GM23338 (cell line): ENCODE measurements at places on chromosomes 5 and 9.

GRCh38 chr9:135790850-135791249 is 88.9 kb downstream of the KCNT1 start:
- no peak overlapping the region for H3K27ac ChIP-seq
- no peaks in the 10 kb centered on the region for H3K4me1 ChIP-seq
- DNase-seq, result no peak
- H3K4me3 ChIP-seq, result no peak overlapping the region

DNA sequence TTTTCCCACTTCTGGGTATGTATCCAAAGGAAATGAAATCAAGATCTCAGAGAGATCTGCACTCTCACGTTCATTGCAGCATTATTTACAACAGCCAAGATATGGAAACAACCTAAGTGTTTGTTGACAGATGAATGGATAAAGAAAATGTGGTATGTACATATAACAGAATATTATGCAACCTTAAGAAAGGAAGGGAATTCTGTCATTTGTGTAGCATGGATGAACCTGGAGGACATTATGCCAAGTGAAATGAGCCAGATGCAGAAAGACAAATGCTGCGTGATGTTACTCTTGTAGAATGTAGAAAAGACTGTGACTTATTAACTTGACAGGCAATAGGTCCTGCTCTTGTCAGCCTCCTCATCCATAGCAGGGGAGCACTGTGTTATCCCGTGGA is 31.4 kb downstream of the PPARGC1B start:
- H3K4me3 ChIP-seq, result no peak overlapping the region
- DNase-seq, result no peak
- no peaks in the 10 kb centered on the region for H3K4me1 ChIP-seq
- H3K36me3 ChIP-seq, result 0 out of 2 replicates have a peak, but pooled peaks cover 3% of the 10 kb centered on the region
- H3K27me3 ChIP-seq, result no peaks in the 10 kb centered on the region

- H3K4me1 ChIP-seq, result 0 out of 2 replicates have a peak, but pooled peaks cover 5% of the 10 kb centered on the region
- no peak overlapping the region for H3K27ac ChIP-seq
- H3K4me3 ChIP-seq, result no peak overlapping the region
- DNase-seq, result no peak
- H3K27me3 ChIP-seq, result no peaks in the 10 kb centered on the region
- H3K36me3 ChIP-seq, result no peaks in the 10 kb centered on the region
Measured at GRCh38 chr5:135881819-135882218, 13.8 kb downstream of the IL9 start.

- H3K4me1 ChIP-seq, result peaks cover 32% of the 10 kb centered on the region
- H3K4me3 ChIP-seq, result peak overlapping the region; percentile 77
- peak; percentile 79 for DNase-seq
Measured at GRCh38 chr5:111511831-111512374, 432 bp downstream of the STARD4 start.

GRCh38 chr5:89120719-89121118 is 237.7 kb upstream of the MEF2C start:
- H3K27me3 ChIP-seq, result no peaks in the 10 kb centered on the region
- no peak overlapping the region for H3K27ac ChIP-seq
- no peaks in the 10 kb centered on the region for H3K4me1 ChIP-seq
- DNase-seq, result no peak
- H3K4me3 ChIP-seq, result no peak overlapping the region

- DNase-seq, result peak; percentile 73
- H3K27ac ChIP-seq, result no peak overlapping the region
- H3K4me3 ChIP-seq, result peak overlapping the region; percentile 87
- H3K4me1 ChIP-seq, result peaks cover 37% of the 10 kb centered on the region
- H3K36me3 ChIP-seq, result no peaks in the 10 kb centered on the region; the same call in 1 of the 2 replicates
Measured at GRCh38 chr9:95515272-95516113, 1.3 kb downstream of the PTCH1 start.

- no peaks in the 10 kb centered on the region for H3K36me3 ChIP-seq
- peaks cover 24% of the 10 kb centered on the region for H3K4me1 ChIP-seq
- DNase-seq, result no peak
- no peaks in the 10 kb centered on the region for H3K27me3 ChIP-seq
Measured at GRCh38 chr5:64831996-64832395, 63.3 kb downstream of the CWC27 start.

DNA sequence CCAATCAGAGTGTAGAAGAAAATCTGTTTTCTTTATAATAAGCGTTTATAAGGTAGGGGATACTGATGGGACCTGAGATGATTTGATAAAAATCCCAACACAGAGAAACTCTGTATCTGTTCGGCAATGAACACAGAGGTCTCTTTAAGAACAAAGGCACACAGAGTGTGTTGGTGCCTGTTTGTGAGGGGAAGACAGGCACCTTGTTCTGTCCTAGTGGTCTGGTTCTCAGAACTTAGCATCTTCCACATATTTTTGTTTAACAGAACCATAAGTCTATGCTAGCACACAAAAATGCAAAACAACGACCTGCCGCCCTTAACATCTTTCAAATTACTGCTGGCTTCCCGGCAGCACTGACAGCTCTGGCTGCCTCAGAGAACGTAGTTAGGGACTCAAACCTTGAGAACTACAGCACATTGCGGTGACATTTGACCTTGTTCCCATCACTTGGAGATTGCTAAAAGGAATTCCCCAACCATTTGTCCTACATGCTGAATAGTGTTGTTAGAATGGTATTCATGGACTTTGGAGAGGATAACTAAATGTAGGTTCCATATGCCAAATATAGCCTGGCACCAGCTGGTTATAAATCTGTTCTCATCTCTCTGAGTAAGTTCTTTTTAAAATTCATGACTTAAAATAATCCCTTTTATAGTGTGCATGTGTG is 871.7 kb upstream of the TYRP1 start:
- no peaks in the 10 kb centered on the region for H3K4me1 ChIP-seq
- H3K4me3 ChIP-seq, result no peak overlapping the region
- no peaks in the 10 kb centered on the region for H3K27me3 ChIP-seq
- H3K36me3 ChIP-seq, result no peaks in the 10 kb centered on the region
- no peak overlapping the region for H3K27ac ChIP-seq

DNA sequence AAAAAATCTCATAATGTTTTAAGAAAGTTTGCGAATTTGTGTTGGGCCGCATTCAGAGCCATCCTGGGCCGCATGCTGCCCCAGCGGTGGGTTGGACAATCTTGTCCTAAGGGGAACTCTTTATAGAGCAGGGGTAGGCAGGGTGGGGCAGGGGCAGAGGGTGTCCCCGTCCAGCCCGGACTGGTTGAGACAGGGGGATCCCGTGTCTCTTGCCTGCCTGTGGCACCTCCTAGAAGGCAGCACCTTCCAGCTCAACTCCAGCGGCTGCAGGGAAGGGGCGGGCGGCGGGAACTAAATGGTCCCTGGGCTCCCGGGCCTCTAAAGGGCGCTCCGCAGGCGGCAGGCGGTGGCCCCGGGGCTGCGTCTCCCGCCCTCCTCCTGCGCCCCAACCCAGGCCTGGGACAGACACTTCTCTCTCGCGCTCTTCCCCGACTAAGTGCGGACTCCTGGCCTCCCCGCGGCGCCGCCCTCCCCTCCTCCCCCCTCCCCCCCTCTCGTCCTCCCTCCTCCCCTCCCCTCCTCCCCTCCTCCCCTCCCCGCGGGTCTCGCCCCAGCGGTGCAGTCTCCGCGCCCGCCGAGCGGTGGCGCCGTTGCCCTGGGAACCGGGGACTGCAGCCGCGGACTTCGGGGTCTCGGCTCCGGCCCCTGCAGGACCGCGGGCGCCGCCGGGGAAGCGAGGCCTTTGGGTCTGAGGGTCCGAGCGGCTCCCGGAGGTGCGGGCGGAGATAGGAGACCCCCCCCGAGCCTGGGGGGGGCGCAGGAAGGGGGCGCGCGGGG is 132.6 kb downstream of the MRPL36 start:
- peaks cover 6% of the 10 kb centered on the region; the same call in 1 of the 2 replicates for H3K4me1 ChIP-seq
- DNase-seq, result peak; percentile 73
- H3K4me3 ChIP-seq, result peak overlapping the region; percentile 61
- peaks cover 26% of the 10 kb centered on the region for H3K27me3 ChIP-seq

DNA sequence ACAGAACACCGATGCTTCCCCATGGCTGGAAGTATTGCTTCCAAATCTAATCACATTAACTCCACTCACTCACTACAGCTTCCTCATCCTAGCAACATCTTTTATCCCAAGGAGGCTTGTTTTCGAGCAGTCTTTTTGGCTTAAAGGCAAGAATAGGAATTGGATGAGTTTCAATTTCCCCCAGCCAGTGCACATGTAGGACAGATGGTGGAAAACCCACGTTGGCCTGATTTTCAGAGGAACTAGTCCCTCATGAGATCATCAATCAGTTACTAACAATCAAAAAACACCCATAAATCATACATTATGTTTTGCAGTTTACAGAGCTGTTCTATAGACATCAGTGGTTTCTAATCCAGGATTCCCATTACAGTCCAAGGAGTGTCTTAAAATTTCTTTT is 48.5 kb upstream of the AGXT2 start:
- H3K27ac ChIP-seq, result no peak overlapping the region
- no peak for DNase-seq
- H3K27me3 ChIP-seq, result no peaks in the 10 kb centered on the region
- peaks cover 6% of the 10 kb centered on the region; the same call in 1 of the 2 replicates for H3K4me1 ChIP-seq
- H3K4me3 ChIP-seq, result no peak overlapping the region

GRCh38 chr9:91102269-91102668 is 259.4 kb downstream of the AUH start:
- no peaks in the 10 kb centered on the region for H3K36me3 ChIP-seq
- no peak overlapping the region for H3K27ac ChIP-seq
- no peaks in the 10 kb centered on the region for H3K27me3 ChIP-seq
- no peaks in the 10 kb centered on the region for H3K4me1 ChIP-seq
- no peak for DNase-seq

- peaks cover 20% of the 10 kb centered on the region for H3K4me1 ChIP-seq
- no peak overlapping the region for H3K27ac ChIP-seq
- peak; percentile 40 for DNase-seq
- H3K36me3 ChIP-seq, result no peaks in the 10 kb centered on the region
Measured at GRCh38 chr9:124478354-124478753, 28.1 kb downstream of the ADGRD2 start.

GRCh38 chr5:90166816-90167215 is 242.7 kb downstream of the CETN3 start:
- H3K27me3 ChIP-seq, result no peaks in the 10 kb centered on the region
- no peak overlapping the region for H3K27ac ChIP-seq
- peaks cover 13% of the 10 kb centered on the region for H3K4me1 ChIP-seq
- no peak for DNase-seq
- H3K4me3 ChIP-seq, result no peak overlapping the region
- H3K36me3 ChIP-seq, result no peaks in the 10 kb centered on the region

DNA sequence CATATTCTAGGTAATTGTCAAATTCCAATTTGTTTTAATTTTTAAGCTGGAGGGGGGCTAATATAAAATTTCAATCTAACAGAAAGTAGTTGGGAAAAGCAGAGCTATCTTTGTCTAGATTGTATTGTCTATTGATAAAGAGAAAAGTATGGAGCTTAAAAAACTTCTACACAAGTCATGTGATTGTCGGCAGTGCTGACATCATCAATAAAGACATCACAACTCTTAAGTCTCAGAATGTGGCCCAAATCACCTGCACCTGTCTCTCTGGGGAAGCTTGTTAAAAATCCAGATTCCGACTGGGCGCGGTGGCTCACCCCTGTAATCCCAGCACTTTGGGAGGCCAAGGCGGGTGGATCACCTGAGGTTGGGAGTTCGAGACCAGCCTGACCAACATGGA is 333.8 kb downstream of the RASEF start:
- H3K4me1 ChIP-seq, result peaks cover 40% of the 10 kb centered on the region
- H3K27me3 ChIP-seq, result no peaks in the 10 kb centered on the region
- no peak overlapping the region for H3K27ac ChIP-seq
- DNase-seq, result no peak
- no peak overlapping the region for H3K4me3 ChIP-seq
- no peaks in the 10 kb centered on the region for H3K36me3 ChIP-seq

GRCh38 chr5:1523480-1523792 is 324 bp downstream of the LPCAT1 start:
- H3K4me1 ChIP-seq, result peaks cover 26% of the 10 kb centered on the region
- no peak for DNase-seq
- peak overlapping the region; percentile 88 for H3K4me3 ChIP-seq
- H3K27ac ChIP-seq, result no peak overlapping the region
- H3K27me3 ChIP-seq, result no peaks in the 10 kb centered on the region
- H3K36me3 ChIP-seq, result peaks cover 19% of the 10 kb centered on the region

GRCh38 chr9:37935096-37935495 is 31.2 kb upstream of the SLC25A51 start:
- H3K36me3 ChIP-seq, result no peaks in the 10 kb centered on the region
- no peak overlapping the region for H3K4me3 ChIP-seq
- H3K27me3 ChIP-seq, result no peaks in the 10 kb centered on the region
- H3K4me1 ChIP-seq, result no peaks in the 10 kb centered on the region
- H3K27ac ChIP-seq, result no peak overlapping the region

- no peaks in the 10 kb centered on the region for H3K4me1 ChIP-seq
- H3K27ac ChIP-seq, result no peak overlapping the region
- no peak overlapping the region for H3K4me3 ChIP-seq
- no peaks in the 10 kb centered on the region for H3K27me3 ChIP-seq
- no peak for DNase-seq
Measured at GRCh38 chr5:62786099-62786498, 207.5 kb downstream of the LRRC70 start.

DNA sequence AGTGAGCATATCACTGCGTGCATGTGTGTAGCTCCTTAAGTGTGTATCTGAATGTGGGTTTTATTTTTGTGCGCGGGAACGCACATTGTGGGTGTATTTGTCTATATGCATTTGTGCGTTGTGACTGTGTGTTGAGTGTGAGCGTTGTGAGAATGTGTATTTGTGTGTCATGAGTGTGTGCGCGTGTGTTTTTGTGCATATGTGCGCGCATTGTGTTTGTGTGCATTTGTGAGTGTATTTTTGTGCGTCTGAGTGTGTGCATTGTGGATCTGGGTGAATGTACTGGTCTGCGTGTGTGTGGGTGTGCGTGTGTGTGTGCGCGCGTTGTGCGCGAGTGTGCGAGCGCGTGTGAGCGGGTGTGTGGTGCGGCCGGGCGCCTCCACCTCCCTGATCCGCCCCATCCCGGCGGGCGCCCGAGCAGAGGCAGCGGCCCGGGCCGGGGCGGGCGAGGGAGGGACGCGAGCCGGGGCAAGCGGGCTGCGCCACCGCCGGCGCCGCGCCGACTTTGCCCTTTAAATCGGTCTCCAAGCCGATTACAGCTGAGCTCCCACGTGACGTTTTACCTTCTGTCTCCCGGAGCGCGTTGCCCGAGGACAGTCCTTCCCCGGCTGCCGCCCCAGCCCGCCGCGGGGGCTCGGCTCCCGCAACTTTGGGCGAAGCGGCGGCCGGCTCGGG is at the start of gene RASGRF2:
Gene RASGRF2 (plus strand): TSS at position 596 of the 675 bp plus-strand sequence. CDS start 376 bp downstream, outside the sequence.
- H3K36me3 ChIP-seq, result no peaks in the 10 kb centered on the region
- peak within 1 kb of the TSS; percentile 69 for H3K4me3 ChIP-seq
- peaks cover 30% of the 10 kb centered on the region for H3K27me3 ChIP-seq
- DNase-seq, result peak; percentile 89
- H3K27ac ChIP-seq, result peak within 1 kb of the TSS; percentile 60

DNA sequence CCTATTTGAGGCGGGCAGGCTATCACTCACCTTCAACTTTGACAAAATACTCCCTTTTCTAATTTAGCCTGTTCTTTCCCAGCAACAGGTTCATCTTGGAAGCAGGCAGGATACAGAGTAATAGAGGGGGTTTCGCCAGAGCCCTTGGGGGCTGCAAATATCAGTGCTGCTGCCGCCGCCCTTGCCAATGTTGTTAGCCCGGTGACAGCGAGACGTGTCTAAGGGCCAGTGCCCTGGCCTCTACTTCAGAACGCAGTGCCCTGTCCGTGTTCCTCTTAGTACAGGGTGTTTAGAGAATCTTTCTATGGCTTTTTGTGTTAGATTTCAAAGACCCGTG is 703 bp downstream of the FAM120AOS start:
- no peak overlapping the region for H3K27ac ChIP-seq
- H3K27me3 ChIP-seq, result no peaks in the 10 kb centered on the region
- peak overlapping the region; percentile 94 for H3K4me3 ChIP-seq
- DNase-seq, result no peak
- H3K36me3 ChIP-seq, result peaks cover 7% of the 10 kb centered on the region; the same call in 1 of the 2 replicates
- peaks cover 35% of the 10 kb centered on the region for H3K4me1 ChIP-seq

- H3K4me1 ChIP-seq, result no peaks in the 10 kb centered on the region
- no peak for DNase-seq
- no peaks in the 10 kb centered on the region for H3K27me3 ChIP-seq
Measured at GRCh38 chr5:33067291-33067690, 356.2 kb downstream of the NPR3 start.
